Transverse colon (tissue), 4 donors: ENCODE measurements at places on chromosomes 13 and 19.

DNA sequence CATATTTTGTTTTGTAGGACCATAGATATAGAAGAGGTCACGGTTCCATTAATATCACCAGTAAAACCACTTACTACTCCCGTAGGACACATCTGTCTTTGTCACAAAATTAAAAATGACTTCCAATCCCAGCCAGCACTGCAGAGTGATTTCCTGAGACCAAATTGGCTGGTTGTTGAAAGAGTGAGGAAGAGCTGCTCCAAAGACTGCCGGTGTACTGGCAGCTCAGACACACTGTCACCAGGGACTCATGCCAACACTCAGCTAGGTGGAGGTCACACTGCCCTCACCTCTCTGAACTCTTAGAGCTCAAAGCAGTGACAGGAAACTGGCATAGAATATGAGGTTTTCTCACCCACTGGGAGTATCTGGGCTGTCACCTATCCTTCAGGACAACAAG is 52.1 kb downstream of the FLT1 start:
- DNase-seq, result no peak

DNA sequence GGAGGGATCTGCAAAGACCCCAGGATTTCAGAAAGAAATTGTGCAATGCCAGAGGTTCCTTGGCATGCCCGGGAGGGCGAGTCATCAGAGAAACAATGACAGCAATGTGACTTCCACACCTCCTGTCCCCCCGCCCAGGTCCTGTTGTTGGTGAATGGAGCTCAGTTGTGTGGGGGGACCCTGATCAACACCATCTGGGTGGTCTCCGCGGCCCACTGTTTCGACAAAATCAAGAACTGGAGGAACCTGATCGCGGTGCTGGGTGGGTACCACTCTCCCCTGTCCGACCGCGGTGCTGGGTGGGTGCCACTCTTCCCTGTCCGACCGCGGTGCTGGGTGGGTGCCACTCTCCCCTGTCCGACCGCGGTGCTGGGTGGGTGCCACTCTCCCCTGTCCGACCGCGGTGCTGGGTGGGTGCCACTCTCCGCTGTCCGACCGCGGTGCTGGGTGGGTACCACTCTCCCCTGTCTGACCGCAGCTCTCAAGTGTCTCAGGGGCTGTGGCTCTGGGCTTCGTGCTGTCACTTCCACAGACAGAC is 5.2 kb upstream of the F10 start:
- DNase-seq, result no peak

- peak; percentile 16 for DNase-seq
Observed at GRCh38 chr19:51811344-51811743, 16.4 kb downstream of the FPR3 start.

- no peak for DNase-seq
Observed at GRCh38 chr19:6947745-6948144, 60.4 kb downstream of the ADGRE1 start.

- DNase-seq, result peak; percentile 78
Observed at GRCh38 chr19:18340990-18341868, 831 bp downstream of the PGPEP1 start.

DNA sequence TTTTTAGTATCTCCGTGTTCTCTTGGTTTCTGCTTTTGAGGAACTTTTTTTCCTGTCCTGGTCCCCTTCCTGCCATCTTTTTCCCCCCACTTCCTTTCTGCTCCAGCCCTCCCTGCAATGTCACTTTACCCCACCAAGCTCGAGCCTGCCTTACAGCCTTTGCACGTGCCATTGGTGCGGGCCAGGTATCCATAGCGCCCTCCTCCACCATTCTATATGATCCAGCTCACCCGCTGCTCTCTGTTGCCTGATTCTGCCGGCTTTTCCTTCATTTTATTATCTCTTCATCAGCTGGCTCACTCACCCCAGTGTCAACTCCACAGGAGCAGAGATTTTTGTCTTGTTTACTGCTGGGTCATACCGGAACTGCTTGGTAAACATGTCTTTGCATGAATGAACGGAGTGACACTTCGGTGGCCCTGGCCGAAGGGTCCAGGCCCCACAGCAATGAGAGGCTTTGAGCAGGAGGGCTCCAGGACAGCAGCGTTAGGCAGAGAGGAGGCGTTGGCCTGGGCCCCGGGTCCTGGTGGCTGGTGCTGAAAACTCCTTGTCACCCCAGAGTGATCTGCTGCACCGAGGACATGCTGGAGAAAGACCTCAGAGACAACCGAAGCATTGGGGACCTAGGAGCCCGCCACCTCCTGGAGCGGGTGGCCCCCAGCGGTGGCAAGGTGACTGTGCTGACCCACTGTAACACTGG is 1.2 kb downstream of the MRI1 start:
- no peak for DNase-seq

- no peak for DNase-seq
Observed at GRCh38 chr13:99005609-99006008, 27.7 kb upstream of the DOCK9 start.

GRCh38 chr13:113813749-113814434 is 50.0 kb downstream of the GAS6 start:
- DNase-seq, result no peak

DNA sequence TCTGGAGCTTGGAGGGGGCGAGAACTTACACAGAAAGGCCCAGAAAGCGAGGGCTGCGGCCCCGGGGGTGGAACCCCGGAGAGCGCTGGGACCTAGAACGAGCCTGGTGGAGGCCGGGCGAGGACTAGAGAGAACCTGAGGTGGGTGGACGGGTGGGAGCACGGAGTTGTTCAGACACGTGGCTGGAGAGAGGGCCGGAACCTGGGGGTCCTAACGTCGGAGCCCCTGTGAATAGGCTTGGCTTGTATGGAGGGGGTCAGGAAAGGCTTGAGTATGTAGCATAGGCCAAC is 383 bp downstream of the ZNF581 start:
- no peak for DNase-seq

DNA sequence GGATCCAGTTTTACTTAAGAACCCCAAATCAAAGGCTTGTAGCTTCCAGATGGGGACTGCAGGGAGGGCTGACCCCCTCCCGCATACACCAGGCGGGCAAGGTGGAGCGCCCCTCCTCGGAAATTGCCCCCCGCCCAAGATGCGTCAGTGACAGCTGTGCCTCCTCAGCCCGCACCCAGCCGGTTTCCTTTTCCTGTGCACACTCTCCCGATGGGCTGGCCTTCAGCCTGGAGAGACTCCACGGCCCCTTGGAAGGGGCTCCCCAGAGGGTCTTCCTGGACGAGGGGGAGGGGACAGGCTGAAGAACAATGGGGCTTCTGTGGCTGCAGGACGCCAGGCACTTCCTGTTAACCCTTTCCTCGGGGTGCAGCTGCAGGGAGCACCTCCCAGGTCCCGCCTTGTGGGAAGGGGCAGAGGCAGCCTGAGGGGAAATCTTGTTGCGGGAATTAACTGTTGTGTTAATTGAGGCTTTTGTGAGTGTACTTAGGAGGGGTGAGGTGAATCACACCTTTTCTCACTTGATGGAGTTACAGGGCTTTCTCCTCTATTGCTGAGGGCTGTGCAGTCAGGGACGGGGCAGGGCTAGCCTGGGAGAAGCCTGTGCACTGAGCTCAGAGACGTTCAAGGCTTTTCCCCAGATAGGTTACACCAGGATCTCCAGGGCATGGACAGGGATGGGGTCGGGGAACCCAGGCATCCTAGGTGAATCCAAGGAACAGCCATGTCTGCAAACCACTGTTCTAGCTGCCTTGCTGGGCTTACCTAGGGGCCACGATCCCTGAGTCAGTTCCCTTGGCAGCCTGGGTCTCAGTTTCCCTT is 14.3 kb downstream of the IER2 start:
- DNase-seq, result peak; percentile 75
